ENCODE measurements at places on chromosomes 6 and 20.
A peak's percentile ranks its signal among the peaks of the same experiment; 100 is the strongest.

DNA sequence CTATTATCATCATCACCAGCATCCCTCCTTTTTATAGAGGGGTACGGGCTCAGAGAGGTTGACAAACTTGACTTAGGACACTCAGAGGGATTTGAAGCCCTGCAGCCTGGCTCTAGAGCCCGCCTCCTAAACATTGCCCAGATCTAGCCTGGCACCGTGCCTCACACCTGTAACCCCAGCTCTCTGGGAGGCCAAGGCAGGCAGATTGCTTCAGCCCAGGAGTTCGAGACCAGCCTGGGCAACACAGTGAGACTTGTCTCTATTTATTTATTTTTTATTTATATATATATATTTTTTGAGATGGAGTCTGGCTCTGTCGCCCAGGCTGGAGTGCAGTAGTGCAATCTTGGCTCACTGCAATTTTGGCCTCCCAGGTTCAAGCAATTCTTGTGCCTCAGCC lies 6.3 kb upstream of the CSE1L start:
- H3K27me3 ChIP-seq: no peaks in the 10 kb centered on the region
- H3K27ac ChIP-seq: no peak overlapping the region
- H3K4me3 ChIP-seq: no peak overlapping the region
- no peak for DNase-seq
- no peaks in the 10 kb centered on the region for H3K4me1 ChIP-seq

GRCh38 chr6:16227048-16227562 lies 11.3 kb upstream of the GMPR start:
- no peak overlapping the region for H3K27ac ChIP-seq
- no peaks in the 10 kb centered on the region for H3K36me3 ChIP-seq
- peaks cover 19% of the 10 kb centered on the region for H3K4me1 ChIP-seq
- H3K27me3 ChIP-seq: peaks cover 25% of the 10 kb centered on the region
- no peak overlapping the region for H3K4me3 ChIP-seq
- DNase-seq: no peak

- peak; percentile 30 for DNase-seq
- no peaks in the 10 kb centered on the region for H3K36me3 ChIP-seq
Measured at GRCh38 chr6:123380257-123380656, 256.5 kb downstream of the TRDN start.

- DNase-seq: peak; percentile 17
- H3K4me3 ChIP-seq: no peak overlapping the region
- no peaks in the 10 kb centered on the region for H3K36me3 ChIP-seq
- peaks cover 20% of the 10 kb centered on the region for H3K4me1 ChIP-seq
- H3K27me3 ChIP-seq: no peaks in the 10 kb centered on the region
Measured at GRCh38 chr6:108944707-108945680, 96.8 kb downstream of the ARMC2 start.

- H3K27ac ChIP-seq: no peak overlapping the region
- peaks cover 6% of the 10 kb centered on the region for H3K4me1 ChIP-seq
- no peaks in the 10 kb centered on the region for H3K36me3 ChIP-seq
- DNase-seq: no peak
- peak overlapping the region; percentile 2 for H3K4me3 ChIP-seq
- peaks cover 90% of the 10 kb centered on the region for H3K27me3 ChIP-seq
Measured at GRCh38 chr6:27280064-27280539, 32.0 kb downstream of the POM121L2 start.

DNA sequence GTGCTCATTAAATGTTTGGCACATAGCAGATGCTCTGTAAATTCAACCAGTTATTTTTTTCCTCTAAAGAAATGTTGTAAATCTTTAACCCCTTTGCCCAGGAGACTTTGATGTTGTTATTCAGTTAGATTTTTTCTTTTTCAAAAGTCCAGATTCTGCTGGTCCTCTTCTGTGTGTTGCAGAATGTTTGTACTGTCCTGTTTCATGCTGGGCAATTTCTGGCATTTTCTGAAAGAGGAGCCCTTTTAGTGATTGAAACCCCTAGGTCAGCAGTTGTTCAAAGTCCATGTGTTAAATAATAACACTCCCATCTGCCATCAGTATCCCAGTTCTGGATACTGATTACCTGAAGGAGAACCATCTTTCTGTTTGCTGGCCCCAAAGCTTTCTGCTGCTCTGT lies 1.3 kb upstream of the SLC17A1 start:
- H3K27ac ChIP-seq: no peak overlapping the region
- H3K27me3 ChIP-seq: no peaks in the 10 kb centered on the region
- no peaks in the 10 kb centered on the region for H3K4me1 ChIP-seq
- H3K4me3 ChIP-seq: no peak overlapping the region
- DNase-seq: no peak
- H3K36me3 ChIP-seq: no peaks in the 10 kb centered on the region

DNA sequence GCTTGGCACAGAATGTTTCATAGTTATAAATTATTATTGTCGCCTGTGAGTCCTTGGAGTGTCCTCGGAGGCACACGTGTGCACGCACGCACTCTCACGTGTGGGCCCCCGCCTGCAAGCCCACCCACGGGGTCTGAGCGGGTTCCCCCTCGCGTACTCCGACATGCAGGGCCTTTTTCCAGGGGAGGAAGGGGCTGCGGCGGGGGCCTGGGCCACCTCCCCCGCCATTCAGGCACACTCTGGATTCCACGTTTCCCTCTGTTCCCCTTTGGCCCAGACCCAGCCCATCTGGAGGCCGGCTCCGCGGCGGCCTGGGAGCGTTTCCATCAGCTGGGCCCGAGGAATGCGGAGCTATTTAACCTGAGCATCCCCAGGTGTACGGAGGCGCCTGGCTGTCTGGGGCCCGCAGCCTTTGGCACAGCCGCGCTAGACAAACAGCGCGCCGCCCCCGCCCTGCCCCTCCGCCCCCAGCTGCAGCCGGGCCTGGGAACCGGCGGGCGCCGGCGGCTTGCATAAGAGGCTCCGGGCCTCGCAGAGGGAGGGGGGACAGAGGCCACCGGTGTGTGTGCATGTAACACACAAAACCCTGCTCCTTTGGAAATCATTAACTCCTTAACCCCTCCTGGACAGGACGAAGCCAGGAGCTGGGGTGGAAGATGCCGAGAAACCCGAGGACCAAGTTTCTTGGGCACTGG lies 3.3 kb downstream of the ID1 start:
- peak overlapping the region; percentile 87 for H3K27ac ChIP-seq
- H3K36me3 ChIP-seq: no peaks in the 10 kb centered on the region
- H3K4me1 ChIP-seq: peaks cover 51% of the 10 kb centered on the region
- H3K27me3 ChIP-seq: peaks cover 7% of the 10 kb centered on the region
- peak; percentile 63 for DNase-seq

DNA sequence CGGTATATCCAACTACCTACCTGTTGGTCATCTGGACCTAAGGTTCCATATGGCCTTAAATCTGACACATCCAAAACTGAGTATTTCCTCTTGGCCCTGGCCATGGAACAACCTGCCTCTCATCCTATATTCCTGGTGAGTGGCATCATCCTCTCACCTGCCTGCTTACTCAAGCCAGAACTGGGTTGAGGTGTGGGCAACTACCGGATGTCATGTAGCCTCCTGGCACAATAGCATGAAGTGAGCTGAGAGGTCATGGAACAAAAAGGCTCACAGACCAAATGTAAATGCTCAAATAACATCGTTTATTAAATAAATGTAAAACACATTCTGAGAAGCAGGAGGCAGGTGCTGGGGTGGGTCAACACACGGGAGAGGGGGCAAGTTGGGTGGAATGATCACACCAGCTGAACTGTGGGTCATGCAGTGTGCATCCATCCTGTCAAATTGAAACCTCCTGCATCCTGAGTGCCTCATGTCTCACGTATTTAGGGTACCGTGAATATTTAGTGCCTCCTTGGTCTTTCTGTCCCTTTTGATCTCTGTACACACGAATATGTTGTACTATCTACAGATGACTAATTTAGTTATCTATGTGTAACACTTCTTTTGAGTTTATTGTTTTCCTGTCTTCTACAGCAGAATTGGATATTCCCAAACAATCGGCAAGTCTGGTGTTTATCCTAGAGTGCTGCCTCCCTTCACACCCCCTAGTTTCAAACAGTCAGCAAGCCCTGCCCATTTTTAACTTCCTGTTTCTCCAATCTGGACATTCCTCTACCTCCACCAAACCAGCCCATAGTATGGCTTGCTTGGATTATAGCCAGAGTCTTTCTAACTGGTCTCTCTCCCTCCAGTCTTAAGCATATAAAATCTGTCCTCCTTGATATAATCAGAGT lies 7.9 kb upstream of the POU5F1 start:
- H3K36me3 ChIP-seq: peaks cover 2% of the 10 kb centered on the region
- no peaks in the 10 kb centered on the region for H3K4me1 ChIP-seq
- H3K27ac ChIP-seq: no peak overlapping the region

- peaks cover 7% of the 10 kb centered on the region for H3K4me1 ChIP-seq
- H3K27ac ChIP-seq: peak overlapping the region; percentile 67
- H3K4me3 ChIP-seq: peak overlapping the region; percentile 80
- peak; percentile 61 for DNase-seq
- peaks cover 8% of the 10 kb centered on the region for H3K36me3 ChIP-seq
- no peaks in the 10 kb centered on the region for H3K27me3 ChIP-seq
Measured at GRCh38 chr6:18263418-18264218, 712 bp downstream of the DEK start.

DNA sequence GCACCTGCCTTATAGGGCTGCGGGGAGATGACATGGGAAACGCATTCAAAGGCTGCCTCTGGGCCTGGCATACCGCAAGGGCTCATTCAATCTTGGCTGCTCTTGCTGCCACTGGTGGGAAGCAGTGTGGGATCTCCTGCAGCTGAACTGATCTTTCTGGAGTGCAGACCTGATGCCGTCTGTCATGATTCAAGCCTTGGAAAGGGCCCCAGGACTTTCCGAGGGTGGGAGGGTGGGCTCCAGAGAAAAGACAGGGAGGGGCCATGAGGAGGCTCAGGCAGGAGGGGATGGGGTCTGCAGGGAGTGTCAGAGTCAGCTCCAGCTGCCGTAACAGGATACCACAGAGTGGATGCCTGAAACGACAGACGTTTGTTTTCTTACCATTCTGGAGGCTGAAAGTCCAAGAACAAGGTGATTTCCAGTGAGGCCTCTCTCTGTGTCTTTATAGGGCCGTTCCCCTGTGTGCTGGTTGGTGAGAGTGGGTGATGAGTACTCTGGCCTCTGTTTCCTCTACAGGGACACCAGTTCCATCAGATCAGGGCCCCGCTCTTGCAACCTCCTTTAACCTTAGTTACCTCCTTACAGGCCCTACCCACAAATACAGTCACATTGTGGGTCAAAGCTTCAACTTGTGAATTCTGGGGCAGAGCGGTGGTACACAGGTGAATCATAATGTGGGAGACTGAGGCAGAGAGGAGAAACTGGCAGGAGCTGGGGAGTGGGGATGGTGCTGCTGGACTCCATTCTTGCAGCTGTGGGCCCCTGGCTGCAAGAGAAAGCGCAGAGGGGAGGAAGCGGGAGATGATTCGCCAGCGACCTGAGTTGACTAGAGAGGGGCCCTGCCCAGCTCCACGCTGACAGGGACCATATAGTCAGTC lies 148.4 kb downstream of the SYCP2 start:
- H3K36me3 ChIP-seq: peaks cover 34% of the 10 kb centered on the region
- peaks cover 39% of the 10 kb centered on the region for H3K4me1 ChIP-seq
- H3K4me3 ChIP-seq: no peak overlapping the region
- DNase-seq: no peak
- no peaks in the 10 kb centered on the region for H3K27me3 ChIP-seq

- no peaks in the 10 kb centered on the region for H3K4me1 ChIP-seq
- no peak overlapping the region for H3K4me3 ChIP-seq
- H3K27me3 ChIP-seq: no peaks in the 10 kb centered on the region
- H3K27ac ChIP-seq: no peak overlapping the region
- H3K36me3 ChIP-seq: no peaks in the 10 kb centered on the region
Measured at GRCh38 chr6:56368491-56368890, 121.1 kb upstream of the COL21A1 start.

DNA sequence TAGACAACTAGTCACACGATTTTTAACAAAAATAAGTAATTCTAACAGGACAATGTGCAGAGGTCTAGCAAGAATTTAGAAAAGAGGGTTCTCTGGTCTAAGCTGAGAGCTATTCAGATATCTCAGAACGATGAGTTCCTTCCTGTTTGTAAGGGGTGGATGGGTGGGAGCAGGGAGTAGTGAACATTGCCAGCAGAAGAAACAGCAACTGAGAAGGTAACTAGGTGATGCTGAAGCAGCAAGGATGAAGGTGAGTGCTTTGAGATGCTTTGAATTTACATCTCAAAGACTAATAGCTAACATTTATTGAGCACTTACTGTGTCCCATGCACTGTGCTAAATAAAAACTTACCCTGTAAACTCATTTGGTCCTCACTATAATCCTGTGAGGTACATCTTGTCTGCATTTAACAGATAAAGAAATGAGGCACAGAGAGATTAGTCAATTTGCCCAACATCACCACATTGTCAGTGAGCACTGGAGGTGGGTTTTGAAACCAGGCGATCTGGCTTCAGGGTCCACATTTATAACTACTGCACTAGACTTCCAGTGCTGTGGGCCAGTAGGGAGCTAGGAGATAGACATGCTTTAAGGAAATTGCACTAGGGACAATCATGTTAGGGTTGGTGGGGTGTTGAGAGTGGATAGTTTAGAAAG lies 15.7 kb downstream of the BRD2 start:
- no peak overlapping the region for H3K27ac ChIP-seq
- H3K27me3 ChIP-seq: no peaks in the 10 kb centered on the region
- H3K36me3 ChIP-seq: peaks cover 27% of the 10 kb centered on the region
- no peak overlapping the region for H3K4me3 ChIP-seq
- no peak for DNase-seq

DNA sequence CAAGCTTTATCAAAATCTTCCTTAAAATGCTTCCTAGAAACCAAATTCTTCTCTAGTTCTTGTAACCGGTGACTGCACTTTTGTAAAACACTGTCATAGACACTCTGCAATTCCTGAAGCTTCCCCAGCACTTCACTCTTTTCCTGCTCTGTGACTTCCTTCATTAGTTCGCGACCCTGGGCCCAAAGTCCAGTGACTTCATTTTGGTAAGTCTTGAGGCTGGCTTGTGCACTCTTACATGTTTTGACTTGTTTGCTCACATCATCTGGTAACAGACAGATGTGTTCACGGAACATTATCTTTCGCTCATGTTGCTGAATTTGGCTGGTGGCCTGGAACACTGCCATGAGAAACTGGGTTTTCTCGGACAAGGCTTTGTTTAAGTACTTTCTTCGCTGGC lies 306.2 kb downstream of the SYNE1 start:
- no peak overlapping the region for H3K27ac ChIP-seq
- H3K4me1 ChIP-seq: no peaks in the 10 kb centered on the region
- H3K36me3 ChIP-seq: peaks cover 20% of the 10 kb centered on the region
- DNase-seq: no peak

DNA sequence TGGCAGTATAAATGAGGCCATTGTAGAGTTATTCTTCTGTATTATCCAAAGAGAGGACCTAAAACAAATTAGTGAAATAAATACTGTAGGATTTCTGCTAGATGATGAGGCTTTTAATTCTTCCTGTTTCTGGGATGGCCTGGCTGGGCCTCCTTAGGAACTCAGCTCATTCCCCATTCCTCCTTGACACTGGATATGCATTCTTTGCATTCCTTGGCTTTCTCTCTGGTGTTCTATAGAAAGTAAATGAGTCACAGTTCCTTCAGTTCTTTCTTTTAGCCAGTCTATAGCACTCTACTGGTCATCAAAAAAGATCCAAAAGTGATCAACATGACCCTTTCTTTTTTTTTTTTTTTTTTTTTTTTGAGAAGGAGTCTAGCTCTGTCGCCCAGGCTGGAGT lies 8.6 kb downstream of the OR10C1 start:
- H3K27ac ChIP-seq: no peak overlapping the region
- H3K27me3 ChIP-seq: no peaks in the 10 kb centered on the region
- H3K4me1 ChIP-seq: no peaks in the 10 kb centered on the region
- no peak for DNase-seq
- no peaks in the 10 kb centered on the region for H3K36me3 ChIP-seq

GRCh38 chr20:32479012-32479411 lies 106.1 kb downstream of the NOL4L start:
- H3K27me3 ChIP-seq: no peaks in the 10 kb centered on the region
- peaks cover 83% of the 10 kb centered on the region for H3K4me1 ChIP-seq
- no peak for DNase-seq
- H3K36me3 ChIP-seq: peaks cover 19% of the 10 kb centered on the region

- no peaks in the 10 kb centered on the region for H3K4me1 ChIP-seq
- no peak for DNase-seq
- no peaks in the 10 kb centered on the region for H3K36me3 ChIP-seq
- H3K27ac ChIP-seq: no peak overlapping the region
Measured at GRCh38 chr20:12394786-12395185, 477.1 kb downstream of the BTBD3 start.
